ENCODE measurements at places on chromosomes 7 and 10.
A peak's percentile ranks its signal among the peaks of the same experiment; 100 is the strongest.

- DNase-seq, result no peak
Measured at GRCh38 chr10:128316121-128316726, 190.0 kb upstream of the MKI67 start.

DNA sequence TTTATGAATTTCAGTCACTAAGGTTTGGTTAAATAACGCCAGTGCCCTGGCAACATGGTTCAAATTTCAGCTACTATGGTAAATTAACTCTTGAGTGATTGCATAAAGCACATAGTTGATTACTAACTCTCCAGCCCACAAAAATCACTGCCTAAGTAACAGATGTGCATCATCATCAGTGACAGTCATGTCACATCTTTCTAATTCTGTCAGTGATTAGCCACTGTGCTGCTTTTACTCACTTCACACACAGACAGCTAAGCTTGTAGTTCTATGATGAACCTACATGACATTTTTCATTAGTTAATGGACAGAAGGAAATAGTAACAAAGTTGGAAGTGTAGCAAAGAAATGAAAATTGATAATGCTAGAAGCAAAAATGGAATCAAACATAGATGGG is 108.9 kb downstream of the DNAH11 start:
- no peak for DNase-seq

DNA sequence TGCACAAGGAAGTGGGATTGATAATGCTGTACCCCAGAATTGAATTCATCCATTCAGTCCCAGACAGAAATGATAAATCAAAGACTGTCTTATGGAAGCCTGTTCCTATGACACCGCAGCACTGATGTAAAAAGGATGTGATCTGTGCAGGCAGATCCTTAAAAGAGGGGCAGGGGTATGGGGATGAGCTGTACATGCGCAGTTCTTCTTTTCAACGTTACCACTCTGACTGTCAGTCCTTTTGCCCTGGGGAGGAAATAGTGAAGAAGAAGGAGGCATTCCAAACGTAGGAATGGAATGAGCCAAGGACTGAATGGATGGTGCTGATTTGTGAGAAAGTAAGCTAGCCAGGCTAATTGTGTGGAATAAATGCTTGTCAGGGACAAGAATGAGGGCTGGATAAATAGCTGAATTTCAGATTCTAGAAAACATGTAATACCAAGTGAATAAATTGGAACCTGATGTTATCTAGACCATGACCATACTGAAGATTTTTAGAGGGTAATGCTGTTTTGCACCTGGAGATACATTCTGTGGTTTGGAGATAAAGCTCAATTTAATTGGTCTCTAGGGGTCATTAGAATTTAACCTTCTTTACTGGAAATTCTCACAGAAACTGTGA is 509.3 kb downstream of the SORCS3 start:
- no peak for DNase-seq

DNA sequence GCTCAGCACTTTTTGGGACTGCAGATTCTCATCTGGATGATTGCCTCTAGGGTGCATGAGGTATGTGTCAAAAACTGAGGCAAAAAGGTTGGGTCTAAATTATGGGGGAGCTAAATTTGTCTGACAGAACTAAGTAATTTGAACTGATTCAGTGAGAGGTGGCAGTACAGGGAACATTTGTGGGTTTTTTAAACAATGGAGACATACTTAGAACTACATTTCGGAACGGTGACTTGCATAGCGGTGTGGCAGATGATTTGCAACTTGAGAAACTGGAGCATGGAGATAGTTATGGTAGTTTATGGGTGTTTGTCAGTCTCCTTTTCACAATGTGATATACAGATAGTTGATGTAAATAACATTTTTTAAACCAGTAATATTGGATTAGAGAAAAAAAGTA is 14.6 kb downstream of the TBC1D12 start:
- DNase-seq, result no peak

GRCh38 chr10:55747244-55747643 is 613.8 kb downstream of the ZWINT start:
- DNase-seq, result no peak

GRCh38 chr10:118342638-118343020 is 505 bp upstream of the FAM204A start:
- peak; percentile 1 for DNase-seq

DNA sequence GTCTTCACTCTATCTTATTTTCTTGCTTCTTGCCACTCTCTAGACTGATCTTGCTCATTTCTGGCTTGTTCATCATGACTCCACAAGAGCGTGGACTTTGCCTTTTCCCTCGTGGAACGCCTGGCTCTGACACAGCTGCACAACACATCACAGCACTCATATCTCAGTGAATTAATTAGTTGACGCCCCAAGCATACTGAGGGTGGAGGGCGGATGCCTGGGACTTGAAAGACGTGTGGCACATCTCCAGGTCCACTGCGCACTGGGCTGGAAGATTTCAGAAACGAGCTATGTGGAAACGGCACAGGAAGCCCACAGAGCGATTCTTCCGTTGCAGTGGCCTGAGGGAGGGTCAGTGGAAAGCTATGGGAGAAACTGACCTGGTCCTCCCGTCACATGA is 23.6 kb upstream of the PLEKHA1 start:
- DNase-seq, result no peak

- DNase-seq, result no peak
Measured at GRCh38 chr10:128930515-128930914, 536.5 kb upstream of the MGMT start.

Data from HS-5 (cell line).